ENCODE measurements at places on chromosomes 5 and 9.
A peak's percentile ranks its signal among the peaks of the same experiment; 100 is the strongest.

DNA sequence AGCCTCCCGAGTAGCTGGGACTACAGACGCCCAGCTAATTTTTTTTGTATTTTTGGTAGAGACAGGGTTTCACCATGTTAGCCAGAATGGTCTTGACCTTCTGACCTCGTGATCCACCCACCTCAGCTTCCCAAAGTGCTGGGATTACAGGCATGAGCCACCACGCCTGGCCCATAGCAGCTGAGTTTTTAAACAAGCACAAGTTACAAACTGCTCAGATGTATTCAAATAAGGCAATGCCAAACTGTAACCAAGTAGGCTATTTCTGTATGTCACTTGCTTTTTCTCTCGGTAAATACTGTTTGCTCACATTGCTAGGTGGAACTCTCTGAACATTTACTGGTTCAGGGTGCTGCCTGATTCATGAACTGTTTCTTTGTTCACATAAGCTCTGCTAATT lies 799.3 kb upstream of the NUDT12 start:
- DNase-seq = no peak

DNA sequence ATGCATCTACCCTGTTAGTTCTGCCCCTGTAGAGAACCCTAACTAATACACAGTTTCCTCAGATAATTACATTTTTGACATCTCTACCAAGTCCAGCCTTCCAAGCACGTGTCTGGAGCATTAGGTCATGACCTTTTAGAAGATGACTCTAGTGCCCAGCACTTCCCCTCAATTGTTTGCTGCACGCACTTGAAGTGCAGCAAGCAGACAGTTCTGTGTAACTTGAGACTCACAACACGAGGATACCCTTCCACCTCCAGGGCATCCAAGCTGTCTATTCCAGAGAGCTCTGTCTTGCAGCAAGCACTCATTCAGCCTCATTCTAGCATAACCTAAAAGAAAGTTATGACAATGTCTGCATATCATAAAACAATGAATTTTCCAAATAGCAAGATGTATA lies 1410.5 kb upstream of the CDH18 start:
- no peak for DNase-seq

DNA sequence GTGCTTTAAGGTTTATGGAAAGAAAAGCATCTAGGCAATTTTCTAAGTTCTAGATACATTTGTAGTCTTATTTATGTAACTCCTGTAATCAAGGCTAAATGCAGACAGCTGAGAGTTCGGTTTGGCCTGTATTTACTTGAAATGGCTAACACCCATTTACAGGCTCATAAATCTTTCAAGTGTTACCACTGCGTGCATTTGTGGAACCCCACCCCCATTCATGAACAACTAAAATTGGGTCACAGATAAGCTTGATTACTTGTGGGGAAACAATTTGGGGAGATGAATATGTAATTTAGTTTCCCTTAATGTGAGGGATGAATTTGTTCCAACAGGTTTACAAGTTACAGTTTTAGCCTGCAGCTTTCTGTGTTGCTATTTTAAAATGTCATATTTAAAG lies 360.6 kb downstream of the ARRDC3 start:
- DNase-seq = no peak

- no peak for DNase-seq
Observed at GRCh38 chr5:54964405-54964804, 21.0 kb downstream of the ESM1 start.

DNA sequence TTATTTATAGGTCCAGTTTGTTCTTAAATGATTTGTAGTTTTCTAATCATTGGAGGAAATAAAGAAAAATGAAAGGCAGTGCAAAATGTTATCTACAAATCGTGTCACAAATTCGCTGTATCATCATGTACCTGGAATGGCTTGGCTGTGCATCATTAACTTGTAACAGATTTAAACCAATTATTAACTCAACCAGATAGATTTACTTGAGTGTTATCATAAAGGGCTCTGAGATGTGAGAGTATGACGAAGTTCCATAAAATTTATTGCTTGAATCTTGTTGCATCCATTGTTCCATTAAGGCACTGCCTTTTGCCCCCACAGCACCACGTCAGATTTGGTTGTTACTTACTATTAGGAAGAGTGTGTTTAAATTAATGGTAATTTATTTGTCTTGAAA lies 23.5 kb downstream of the PCSK5 start:
- no peak for DNase-seq

GRCh38 chr5:83306572-83307241 lies 164.8 kb upstream of the VCAN start:
- peak; percentile 26 for DNase-seq

- DNase-seq = no peak
Observed at GRCh38 chr9:18717759-18718158, 243.8 kb downstream of the ADAMTSL1 start.

GRCh38 chr5:169071-169727 lies 22.1 kb upstream of the LRRC14B start:
- no peak for DNase-seq

DNA sequence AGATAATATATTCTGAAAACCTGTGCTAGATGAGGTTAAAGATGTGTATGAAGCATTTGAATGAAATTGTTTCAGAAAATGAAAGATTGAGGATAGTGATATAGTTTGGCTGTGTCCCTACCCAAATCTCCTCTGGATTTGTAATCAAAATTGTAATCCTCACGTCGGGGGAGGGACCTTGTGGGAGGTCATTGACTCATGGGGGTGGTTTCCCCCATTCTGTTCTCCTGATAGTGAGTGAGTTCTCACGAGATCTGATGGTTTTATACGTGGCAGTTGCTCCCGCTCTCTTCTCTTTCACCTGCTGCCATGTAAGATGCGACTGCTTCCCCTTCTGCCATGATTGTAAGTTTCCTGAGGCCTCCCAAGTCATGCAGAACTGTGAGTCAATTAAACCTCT lies 2.0 kb upstream of the TEX48 start:
- no peak for DNase-seq

- DNase-seq = no peak
Observed at GRCh38 chr9:91812191-91812590, 137.8 kb downstream of the ROR2 start.

GRCh38 chr9:128015696-128016095 lies 34.9 kb upstream of the EEIG1 start:
- DNase-seq = no peak

DNA sequence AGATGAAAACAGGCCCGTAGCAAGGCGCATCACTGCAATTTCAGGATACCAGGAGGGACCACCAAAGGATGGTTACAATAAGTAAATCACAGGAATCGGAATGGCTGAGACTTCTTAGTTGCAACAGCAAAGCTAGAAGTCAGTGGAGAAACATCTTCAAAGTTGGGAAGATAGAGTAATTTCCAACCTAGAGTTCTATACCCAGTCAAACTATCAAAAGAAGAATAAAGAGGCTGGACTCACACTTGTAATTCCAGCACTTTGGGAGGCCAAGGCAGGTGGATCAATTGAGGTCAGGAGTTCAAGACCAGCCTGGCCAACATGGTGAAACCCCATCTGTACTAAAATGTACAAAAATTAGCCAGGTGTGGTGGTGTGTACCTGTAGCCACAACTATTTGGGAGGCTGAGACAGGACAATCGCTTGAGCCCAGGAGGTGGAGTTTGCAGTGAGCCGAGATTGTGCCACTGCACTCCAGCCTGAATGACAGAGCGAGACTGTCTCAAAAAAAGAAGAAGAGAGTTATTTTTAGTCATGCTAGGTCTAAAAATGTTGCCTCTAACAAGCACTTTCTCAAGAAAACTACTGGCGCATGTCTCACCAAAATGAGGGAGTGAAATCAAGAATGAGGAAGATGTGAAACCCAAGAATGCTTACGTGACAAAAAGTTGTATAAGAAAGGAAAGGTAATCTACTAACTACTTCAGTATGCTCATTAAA lies 267.7 kb downstream of the DENND1A start:
- DNase-seq = no peak

- no peak for DNase-seq
Observed at GRCh38 chr9:22211588-22212360, 202.7 kb upstream of the CDKN2B start.

GRCh38 chr5:80804332-80804731 lies 149.5 kb upstream of the DHFR start:
- no peak for DNase-seq

DNA sequence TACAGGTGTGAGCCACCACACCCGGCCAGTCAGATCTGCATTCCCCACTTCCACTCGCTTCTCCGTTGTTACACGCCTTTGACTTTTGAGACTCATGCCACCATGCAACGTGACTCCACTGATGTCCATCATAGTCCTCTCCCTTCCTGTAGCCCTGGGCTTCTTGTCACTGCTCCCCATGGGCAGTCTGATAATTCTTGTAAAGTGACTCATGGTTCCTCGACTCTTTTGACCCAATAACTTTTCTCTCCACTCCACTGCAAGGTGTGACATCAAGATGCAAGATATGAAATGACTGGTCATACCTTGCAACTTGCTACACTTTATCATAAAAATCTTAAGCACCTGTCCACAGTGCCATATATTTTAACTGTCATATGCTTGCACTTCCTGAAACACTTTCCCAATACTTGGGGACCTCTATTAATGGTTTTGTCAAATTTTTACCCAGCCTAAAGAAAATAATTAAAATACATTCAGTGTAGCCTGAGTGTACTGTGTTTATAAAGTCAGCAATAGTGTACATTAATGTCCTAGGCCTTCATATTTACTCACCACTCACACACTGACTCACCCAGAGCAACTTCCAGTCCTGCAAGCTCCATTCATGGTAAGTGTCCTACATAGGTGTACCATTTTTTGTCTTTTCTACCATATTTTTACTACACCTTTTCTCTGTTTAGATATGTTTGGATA lies 18.6 kb upstream of the ANKRD18A start:
- DNase-seq = no peak

DNA sequence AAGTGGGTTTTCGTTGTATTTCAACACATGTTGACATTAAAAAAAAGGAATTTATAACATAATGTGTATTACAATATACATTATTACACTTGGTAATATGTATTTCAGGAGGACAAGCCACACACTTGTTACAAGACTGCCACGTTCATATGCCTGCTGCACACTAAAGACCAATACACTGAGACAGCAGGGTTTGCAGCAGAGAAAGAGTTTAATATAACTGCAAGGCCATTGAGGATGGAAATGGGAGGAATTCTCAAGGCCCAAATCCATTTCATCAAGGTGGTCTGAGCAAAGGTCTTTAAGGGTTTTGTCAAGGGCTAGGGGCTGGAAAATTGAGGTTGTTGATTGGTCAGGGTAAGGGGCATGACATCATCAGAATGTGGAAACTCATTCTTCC lies 1017.8 kb upstream of the CDH10 start:
- no peak for DNase-seq

GRCh38 chr9:2269778-2270177 lies 254.6 kb downstream of the SMARCA2 start:
- no peak for DNase-seq

DNA sequence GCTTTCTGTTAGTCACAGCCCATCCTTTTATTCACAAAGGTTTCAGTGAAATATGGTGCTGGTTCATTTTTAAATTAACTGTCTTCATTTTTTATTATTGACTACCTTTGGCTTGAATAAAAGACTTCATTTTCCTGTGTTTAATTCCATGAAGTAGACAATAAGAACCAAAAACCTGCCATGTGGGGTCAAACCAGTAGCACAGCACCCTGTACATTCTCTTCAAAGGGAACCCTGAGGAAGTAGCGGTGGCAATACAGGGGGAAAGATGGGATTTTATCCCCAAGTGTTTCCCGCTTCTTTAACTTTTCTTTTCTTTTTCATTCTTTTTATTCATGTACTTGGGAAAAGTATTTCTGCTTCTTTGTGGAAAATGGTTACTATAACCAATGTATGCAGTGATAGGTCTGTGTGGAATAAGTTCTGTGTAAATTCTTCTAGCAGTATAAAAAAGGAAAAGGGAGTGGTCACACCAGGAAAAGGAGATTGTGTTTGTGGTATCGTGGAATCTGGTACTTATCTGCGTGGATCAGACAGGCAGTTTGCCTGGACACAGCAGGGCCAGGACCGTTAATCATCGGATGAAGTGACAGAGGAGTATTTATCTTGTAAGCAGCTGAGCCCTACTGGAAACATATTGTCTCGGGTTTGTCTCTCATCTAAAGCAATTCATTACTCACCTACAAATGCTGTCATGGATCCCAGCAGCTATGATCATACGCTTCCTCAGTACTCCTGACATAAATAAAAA lies 94.2 kb downstream of the PPIC start:
- DNase-seq = no peak

- no peak for DNase-seq
Observed at GRCh38 chr5:61766141-61766540, 434.1 kb downstream of the ZSWIM6 start.

GRCh38 chr9:27977931-27978330 lies 404.6 kb upstream of the C9orf72 start:
- DNase-seq = no peak

GRCh38 chr5:32961059-32961415 lies 249.9 kb downstream of the NPR3 start:
- no peak for DNase-seq

- no peak for DNase-seq
Observed at GRCh38 chr9:137974746-137975526, 97.4 kb downstream of the CACNA1B start.

DNA sequence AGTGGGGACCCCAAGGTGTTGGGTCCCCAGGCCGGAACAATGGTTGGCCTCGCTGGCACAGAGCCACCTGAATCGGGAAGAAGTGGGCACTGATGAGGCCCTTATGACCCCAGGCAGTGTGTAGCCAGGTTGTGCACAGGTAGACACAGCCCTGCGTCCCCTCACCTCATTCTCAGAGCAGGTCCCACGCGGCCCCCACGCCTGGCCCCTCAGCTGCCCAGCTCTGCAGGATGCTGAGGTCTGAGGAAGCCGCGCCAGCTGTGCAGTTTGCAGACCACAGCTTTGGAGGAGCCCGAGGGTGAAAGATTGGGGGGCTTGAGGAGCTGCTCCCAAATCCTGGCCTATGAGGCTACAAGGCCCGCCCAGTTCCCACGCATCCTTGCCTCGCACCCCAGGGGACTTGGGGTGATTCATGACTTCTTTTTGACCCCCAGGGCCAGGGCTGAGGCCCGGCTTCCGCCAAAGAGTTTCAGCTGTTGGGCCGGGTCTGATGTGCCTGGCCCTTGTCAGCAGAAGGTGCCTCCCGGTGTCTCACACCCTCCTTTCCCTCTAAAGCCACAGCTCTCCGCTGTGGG lies 87.8 kb upstream of the PHYKPL start:
- DNase-seq = no peak

DNA sequence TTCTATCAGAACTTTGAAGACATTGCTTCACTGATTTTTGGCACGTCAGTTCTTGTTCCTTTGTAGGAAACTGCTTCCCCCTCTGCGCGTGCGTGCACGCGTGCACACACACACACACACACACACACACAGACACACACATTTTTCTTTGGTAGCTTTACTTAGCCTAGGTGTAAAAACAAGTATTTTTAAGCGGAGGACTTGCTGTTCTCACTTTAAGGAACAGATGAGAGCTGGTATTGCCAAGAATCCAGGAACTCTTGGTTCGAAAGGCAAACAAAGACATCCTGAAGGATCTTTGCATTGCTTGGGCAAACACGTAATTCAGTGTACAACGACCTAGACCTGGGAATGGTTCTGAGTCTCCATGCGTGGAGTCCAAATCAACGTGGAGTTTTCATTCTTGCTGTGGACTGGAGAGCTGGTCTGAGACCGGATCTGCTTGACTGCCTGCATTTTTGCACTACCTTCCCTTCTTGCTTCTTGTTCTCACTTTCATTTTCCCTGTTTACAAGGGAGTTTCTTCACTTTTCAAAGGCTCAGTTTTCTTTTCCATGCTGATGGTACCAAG lies 8.2 kb downstream of the TMEM268 start:
- peak; percentile 14 for DNase-seq

GRCh38 chr5:16826379-16827125 lies 109.5 kb downstream of the MYO10 start:
- no peak for DNase-seq

All from CD4-positive, alpha-beta T cell treated with Interleukin-12 subunit alpha and Interleukin-12 subunit beta, for 1 hour (primary cell).